ENCODE measurements at places on chromosomes 4 and X. TPM values are rescaled to one million over a fixed set of nuclear protein-coding genes. Genes with fewer than 3 reads are reported as not detected.

GCNA gene
- total RNA-seq = 2.7 TPM

BEND2 gene
- total RNA-seq = not detected

BMPR1B gene
- total RNA-seq = 2.2 TPM

ERCC6L gene
- total RNA-seq = 3.8 TPM

PRIMPOL gene
- 13.5 TPM for total RNA-seq

ZNF280C gene
- total RNA-seq = 1.7 TPM

CCNA2 gene
- total RNA-seq = 37.7 TPM

CT83 gene
- not detected for total RNA-seq

KLHL4 gene
- total RNA-seq = 1.6 TPM

SPANXN4 gene
- total RNA-seq = not detected

MAGEA9 gene
- not detected for total RNA-seq

SYTL5 gene
- total RNA-seq = 0.40 TPM

GPR50 gene
- total RNA-seq = not detected

ACE2 gene
- 0.12 TPM for total RNA-seq

DMP1 gene
- not detected for total RNA-seq

H2BW2 gene
- not detected for total RNA-seq

SATL1 gene
- total RNA-seq = not detected

PDZD4 gene
- total RNA-seq = 0.53 TPM

HPRT1 gene
- 18.8 TPM for total RNA-seq

MAGEB1 gene
- not detected for total RNA-seq

RBM47 gene
- 0.40 TPM for total RNA-seq

PDCL2 gene
- total RNA-seq = not detected

ARHGAP36 gene
- total RNA-seq = not detected

CXCL11 gene
- not detected for total RNA-seq

MTTP gene
- 0.13 TPM for total RNA-seq

CPE gene
- 73.0 TPM for total RNA-seq

CT55 gene
- not detected for total RNA-seq

Data from aortic smooth muscle cell (primary cell).